ENCODE measurements at places on chromosomes 2 and 18.

DNA sequence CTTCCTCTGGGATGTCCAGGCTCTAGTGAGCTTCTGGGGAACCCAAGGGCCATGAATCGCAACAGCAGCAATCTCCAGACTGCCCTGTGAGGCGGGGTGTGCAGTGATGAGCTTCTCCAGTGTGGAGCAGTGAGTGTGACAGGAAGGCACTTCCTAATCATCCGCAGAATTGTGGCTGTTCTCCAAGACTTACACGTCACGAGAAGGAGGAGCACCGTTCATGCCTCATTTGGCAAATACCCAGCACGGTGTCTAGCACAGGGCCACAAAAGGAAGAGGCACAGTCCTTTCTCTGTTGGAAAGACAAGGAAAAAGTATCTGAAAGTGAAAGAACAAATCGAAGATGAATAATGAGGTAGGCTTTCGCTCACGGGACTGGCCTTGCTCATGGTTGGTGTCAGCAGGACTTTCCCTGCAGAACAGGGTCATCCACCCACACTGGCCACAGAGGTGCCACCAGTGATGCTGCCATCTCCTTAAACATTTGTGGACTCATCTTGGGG, 125.1 kb upstream of the HAAO start:
- DNase-seq: no peak

DNA sequence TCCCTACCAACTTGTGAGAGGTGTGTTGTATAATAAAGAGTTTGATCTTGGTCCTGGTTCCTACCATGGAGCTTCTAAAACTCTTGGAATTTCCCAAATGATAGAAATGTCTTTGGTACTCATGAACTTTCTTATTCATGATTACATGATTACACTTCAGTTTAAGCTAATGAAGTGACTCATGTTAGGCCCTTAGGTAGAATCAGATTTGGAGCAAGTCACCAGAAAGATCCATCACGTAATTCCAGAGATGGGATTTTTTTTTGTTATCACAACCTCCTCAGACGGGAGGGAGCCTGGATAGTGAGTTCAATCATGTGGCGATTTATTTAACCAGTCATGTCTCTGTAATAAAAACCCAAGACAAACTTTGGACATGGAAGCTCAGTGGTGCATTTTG, 1287.6 kb upstream of the ZEB2 start:
- no peak for DNase-seq

DNA sequence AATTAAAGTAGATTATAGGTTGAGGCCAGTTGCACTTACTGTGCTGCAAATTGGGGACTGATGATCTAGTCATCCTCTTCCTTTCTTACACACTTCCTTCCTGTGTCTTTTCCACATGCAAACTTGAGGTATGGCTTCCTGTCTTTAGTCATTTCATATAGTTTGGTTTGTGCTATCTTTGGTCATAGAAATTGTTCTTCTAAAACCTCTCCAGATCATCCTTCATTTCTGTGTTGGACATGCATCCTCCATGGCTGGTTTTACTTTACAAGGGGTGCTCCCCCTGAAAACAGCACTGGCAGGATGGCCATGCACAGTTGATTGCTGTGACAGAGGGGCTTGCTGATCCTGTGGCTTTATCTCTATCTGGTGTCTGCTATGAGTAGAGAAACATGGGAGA, 36.5 kb downstream of the MGAT5 start:
- DNase-seq: peak; percentile 27

DNA sequence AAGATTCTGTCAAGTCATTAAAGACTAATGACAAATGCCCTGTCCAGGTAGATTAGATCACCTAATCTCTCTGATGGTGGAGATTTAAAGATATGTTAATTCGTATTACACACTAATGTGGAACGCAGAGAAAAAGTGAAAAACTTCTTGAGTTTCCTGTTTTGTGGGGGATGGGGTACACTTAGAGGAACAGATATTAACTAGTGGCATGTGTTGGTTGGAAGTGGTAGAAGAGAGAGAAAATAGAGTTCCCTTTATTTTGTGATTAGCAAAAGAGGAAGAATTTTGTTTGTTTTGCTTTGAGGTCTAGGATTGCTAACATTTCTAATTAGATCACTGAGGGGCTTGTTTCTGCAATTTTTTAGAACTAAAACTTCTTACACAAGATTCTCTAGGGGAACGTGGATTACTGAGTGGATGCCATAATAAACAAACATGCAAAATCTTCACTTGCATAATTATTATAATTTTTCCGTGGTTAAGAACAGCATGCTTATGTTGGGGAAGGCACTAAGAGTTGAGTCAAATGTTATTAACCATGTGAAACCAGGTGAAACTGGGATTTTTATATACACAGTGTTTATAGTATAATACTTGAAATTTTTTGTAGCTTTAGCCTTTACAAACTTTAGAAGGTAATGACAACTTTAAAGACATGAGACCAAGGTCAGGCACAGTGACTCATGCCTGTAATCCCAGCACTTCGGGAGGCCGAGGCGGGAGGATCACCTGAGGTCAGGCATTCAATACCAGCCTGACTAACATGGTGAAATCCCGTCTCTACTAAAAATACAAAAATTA, 97.4 kb upstream of the STK17B start:
- no peak for DNase-seq

DNA sequence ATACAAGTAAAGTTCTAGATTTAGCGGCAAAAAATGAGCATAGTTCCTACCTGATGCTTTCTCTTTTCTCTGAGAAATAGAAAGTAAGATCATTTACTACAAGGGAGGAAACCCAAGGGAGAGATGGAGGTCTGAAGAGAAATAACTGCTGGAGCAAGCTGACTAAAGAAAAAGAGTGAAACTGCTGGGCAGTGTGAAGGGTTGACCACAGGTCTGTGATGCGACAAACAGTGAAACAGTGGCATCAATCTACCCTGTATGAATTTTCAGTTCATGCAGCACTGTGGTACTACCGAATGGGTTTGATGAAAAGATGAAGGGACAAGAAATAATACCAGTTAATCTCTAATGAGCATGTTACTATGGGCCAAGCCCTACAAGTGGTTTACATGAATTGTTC, 52.2 kb downstream of the CUL3 start:
- no peak for DNase-seq

- no peak for DNase-seq
Measured at GRCh38 chr18:34084635-34085034, 140.1 kb downstream of the NOL4 start.

- DNase-seq: no peak
Measured at GRCh38 chr2:236730393-236730792, 160.8 kb downstream of the ACKR3 start.

- no peak for DNase-seq
Measured at GRCh38 chr18:26121476-26121875, 12.2 kb upstream of the PSMA8 start.

DNA sequence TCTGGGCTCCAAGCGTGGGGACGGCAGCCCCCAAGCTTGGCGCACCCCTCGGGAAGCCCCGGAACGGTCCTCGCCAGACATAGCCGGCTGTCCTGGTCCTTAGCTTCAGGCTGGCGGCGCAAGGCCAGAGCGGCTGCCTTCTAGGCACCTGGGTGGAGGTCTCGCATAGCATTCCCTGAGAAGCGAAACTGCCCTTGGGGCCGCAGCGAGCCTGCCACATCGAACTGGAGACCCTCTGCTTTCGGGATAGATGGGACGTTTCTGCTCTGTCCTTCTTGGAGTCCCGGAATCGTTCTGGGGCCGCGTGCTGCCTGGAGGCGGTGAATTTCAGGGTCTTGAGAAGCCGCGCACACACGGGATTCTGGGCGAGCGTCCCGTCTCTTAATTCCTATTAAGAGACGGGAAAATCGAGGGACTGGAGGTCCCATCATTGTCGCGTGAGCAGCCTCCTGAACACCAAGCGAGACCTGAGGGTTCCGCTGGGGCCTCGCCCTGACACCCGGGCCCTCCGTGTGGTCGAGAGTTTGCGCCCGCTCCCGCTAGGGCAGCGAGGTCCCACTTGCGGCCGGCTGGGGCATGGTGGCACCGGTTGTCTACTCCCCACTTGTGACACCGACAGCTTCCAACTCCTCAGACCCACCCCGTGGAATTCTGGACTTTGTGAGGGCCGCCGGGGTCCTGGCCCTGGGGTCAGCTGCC, 9.7 kb upstream of the EN1 start:
- no peak for DNase-seq

GRCh38 chr2:173580956-173581355, 226.3 kb downstream of the CDCA7 start:
- no peak for DNase-seq

GRCh38 chr18:28114472-28114871, 62.5 kb downstream of the CDH2 start:
- DNase-seq: no peak

GRCh38 chr2:44802777-44803424, 138.6 kb upstream of the SIX3 start:
- no peak for DNase-seq

- DNase-seq: peak; percentile 82
Measured at GRCh38 chr2:143259368-143259958, 130.2 kb downstream of the ARHGAP15 start.

DNA sequence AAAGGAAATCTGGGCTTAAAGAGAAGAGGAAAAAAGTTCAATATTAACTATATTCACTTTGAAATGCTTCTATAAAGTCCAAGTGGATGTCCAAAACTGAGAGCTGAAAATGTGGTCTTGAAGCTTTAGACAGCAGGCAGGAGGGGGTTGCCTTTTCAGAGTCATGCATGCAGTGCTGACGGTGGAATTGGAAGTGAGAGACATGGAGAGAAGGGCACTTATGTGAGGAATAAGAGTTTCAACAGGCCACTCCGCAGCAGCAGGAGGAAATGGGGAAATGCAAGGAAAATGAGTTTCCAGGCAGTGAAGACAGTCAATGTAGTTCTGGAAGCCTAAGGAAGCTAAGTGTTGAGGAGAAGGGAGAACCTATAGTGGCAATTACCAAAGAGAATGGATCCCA, 33.0 kb upstream of the LRRC30 start:
- DNase-seq: no peak

GRCh38 chr2:212892193-212892592, 259.2 kb downstream of the IKZF2 start:
- no peak for DNase-seq

- DNase-seq: no peak
Measured at GRCh38 chr18:24734058-24734457, 273.6 kb downstream of the HRH4 start.

GRCh38 chr2:178513876-178514275, 33.6 kb downstream of the PLEKHA3 start:
- DNase-seq: no peak

DNA sequence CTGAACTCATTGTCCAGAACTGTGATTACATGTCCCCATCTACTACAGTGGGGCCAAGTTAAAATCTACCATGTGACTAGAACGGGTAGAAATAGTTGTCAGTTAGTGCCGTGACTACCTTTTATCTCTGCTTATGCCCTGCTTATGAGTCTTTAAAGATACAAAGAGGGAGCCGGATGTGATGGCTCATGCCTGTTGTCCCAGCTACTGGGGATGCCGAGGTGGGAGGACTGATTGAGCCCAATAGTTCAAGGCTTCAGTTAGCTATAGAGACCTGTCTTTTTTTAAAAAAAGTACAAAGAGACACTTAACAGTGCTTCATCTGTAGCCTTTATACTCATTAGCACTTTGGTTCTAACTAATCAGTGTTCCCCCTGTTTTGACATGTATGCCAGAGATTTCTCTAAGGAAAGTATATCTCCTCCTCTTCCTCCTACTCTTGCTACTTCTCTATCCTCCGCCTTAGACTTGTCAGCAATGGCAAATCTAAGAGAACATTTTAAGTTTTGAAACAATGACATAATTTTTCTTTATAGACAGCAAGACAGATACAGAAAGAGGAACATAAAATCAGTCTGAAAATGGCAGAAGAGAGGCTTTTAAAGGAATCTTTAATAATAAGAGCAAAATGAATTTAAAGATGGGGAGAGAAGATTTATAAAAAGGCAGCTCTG, 45.0 kb downstream of the NBEAL1 start:
- no peak for DNase-seq

- DNase-seq: no peak
Measured at GRCh38 chr2:108199726-108200125, 40.0 kb upstream of the SULT1C3 start.

DNA sequence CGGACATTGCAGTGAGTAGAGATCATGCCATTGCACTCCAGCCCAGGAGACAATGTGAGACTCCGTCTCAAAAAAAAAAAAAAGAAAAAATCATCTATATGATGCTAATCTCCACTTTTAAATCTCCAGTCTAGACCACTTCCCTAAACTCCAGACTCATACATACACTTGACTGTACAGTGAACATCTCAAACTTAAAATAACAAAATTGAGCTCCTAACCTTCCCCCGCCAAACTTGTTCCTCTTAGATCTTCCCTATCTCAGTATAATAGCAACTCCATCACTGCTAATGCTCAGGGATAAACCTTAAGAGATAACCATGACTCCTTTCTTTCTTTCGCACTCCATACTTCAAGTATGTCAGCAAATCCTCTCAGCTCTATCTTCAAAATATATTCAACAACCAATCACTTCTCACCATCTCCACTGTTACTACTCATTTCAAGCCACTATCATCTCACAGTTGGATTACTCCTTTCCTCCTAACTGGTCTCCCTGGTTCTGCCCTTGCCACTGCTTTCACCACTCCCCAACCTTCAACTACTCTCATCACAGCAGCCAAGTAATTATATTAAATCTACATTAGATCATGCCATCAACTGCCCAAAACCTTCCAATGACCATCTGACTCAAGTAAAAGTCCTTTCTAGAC, 12.0 kb downstream of the MEMO1 start:
- DNase-seq: no peak

- DNase-seq: no peak
Measured at GRCh38 chr18:31343454-31343853, 25.5 kb downstream of the DSG1 start.

DNA sequence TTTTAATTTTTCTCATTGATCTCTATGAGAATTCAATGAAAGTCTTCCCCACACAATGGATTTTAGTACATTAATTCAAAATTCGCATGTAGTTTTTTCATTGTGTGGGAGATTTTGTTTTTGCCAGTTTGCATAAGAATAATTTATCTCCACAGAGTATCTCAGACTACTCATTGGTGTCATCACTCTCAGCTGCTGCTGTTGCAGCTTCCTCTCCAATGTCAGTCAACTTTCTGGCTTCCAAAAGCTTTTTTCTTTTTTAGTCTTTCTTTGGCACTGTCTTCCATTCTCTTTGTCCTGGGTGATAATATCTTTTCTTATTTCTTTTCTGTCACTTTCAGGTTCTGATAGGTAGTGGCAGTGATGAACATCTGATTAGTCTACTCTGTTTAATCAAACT, 50.5 kb downstream of the PTRHD1 start:
- DNase-seq: no peak

DNA sequence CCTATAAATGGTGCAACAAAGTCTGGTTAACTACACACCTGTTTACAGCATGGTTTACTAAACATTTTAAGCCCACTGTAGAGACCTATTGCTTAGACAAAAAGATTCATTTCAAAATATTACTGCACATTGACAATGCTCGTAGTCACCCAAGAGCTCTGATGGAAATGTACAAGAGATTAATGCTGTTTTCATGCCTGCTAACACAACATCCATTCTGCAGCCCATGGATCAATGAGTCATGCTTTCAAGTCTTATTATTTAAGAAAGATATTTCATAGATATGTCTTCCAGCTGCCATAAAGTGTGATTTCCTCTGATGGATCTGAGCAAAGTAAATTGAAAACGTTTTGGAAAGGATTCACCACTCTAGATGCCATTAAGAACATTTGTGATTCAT, 781.1 kb downstream of the MBD2 start:
- no peak for DNase-seq

All from CD4-positive, alpha-beta T cell treated with Interleukin-6 for 4 hours (primary cell).